HepG2 (cell line): ENCODE measurements at places on chromosomes 6 and 20.

GRCh38 chr6:126764104-126764503 lies 354.4 kb upstream of the RSPO3 start:
- DNase-seq = no peak

GRCh38 chr20:42595625-42596024 lies 594.1 kb downstream of the PTPRT start:
- no peak for DNase-seq

DNA sequence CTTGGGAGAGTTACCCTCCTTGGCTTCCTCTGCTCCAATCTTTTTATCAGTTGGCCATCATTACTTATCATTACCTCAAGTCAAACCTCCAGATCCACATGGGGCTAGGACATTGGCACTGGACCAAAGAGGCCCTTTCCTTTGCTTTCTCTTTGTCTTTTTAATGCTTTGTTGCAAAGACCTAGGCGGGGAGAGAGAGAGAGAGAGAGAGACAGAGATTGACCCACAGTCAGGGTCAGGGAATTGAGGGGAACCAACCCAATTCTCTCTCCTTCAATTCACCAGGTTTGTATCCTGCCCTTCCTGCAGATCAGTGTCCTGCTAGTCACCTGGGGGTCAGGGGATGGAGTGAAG lies 3.5 kb upstream of the VEGFA start:
- DNase-seq = no peak

DNA sequence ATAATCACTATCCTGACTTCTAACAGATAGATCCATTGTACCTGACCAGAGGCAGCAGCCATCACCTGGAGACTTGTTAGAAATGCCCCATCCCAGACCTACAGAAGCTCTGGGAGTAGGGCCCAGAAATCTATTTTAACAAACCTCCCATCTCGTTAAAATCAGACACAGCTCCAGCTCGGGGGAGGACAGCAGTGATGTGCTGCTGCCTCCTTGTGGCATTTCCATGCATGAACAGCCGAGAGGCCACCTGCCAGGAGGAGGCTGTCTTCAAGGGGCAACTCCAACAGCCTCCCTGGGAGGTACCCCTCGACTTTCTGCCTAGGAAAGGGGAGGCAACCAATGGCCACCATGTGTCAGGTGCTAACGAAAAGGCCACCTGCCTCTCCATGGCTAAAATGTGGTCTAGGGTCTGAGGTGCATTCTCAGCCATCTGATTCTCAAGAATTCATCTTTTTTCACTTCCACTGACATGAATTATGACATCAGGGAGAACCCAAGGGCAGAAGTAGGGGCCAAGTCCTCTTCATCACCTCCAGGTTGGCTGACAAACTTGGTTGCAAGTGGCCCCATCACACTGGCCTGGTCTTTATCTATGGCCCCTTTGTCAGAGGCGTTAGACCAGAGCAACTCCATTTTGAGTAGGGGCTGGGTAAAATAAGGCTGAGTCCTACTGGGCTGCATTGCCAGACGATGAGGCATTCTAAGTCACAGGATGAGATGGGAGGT lies 12.2 kb upstream of the KCNK15 start:
- DNase-seq = peak; percentile 67

- peak; percentile 55 for DNase-seq
Observed at GRCh38 chr6:33082702-33083101, 6.9 kb downstream of the HLA-DPB1 start.

- no peak for DNase-seq
Observed at GRCh38 chr6:16274483-16274882, 36.1 kb downstream of the GMPR start.

- DNase-seq = no peak
Observed at GRCh38 chr6:124142852-124143251, 339.2 kb downstream of the NKAIN2 start.

- no peak for DNase-seq
Observed at GRCh38 chr6:104431096-104431495, 428.6 kb downstream of the HACE1 start.

DNA sequence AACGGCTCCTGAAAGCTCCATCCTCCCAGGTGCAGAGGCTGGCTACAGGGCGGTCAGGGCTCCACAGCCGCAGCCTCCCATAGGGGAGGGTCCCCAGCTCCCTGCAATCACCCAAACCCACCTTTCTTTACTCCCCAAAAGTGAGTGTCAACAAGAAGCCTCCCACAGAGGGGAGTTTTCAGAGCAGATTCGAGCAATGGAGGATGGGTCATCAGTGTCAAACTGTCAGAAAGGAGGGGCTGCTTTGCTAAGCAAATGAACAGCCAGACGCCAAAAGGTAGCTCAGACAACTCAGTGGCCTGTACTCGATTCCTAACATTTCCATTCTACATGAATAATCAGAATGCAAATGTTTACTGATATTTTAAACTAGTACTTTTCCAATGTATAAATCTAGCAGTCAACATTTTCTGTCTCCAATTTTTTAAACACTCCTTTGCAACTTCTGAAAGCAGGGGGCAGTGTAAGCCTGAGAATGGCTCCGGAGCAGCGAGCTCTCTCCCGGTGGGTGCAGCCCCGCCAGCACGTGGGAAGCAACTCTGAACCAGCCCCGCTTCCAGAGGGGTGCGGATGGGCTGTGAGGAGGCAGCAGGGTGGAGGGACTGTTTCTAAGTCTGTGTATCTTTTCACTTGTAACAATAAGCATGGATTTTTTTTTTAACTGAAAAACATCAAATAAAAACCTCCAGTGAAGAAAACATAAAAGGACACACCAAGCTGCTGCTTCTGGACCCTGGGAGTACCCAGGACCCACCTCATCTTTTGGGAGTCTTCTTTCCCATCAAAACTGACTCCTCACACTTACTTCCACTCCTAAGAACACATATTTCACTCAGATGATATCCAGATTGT lies 54.9 kb downstream of the TAF4 start:
- DNase-seq = peak; percentile 64

- DNase-seq = no peak
Observed at GRCh38 chr6:138909511-138909910, 78.5 kb downstream of the REPS1 start.

- no peak for DNase-seq
Observed at GRCh38 chr6:21185861-21186478, 407.6 kb upstream of the SOX4 start.

- DNase-seq = no peak
Observed at GRCh38 chr20:49808753-49809152, 3.9 kb upstream of the SLC9A8 start.

- DNase-seq = no peak
Observed at GRCh38 chr6:105844275-105844883, 241.8 kb upstream of the PRDM1 start.

DNA sequence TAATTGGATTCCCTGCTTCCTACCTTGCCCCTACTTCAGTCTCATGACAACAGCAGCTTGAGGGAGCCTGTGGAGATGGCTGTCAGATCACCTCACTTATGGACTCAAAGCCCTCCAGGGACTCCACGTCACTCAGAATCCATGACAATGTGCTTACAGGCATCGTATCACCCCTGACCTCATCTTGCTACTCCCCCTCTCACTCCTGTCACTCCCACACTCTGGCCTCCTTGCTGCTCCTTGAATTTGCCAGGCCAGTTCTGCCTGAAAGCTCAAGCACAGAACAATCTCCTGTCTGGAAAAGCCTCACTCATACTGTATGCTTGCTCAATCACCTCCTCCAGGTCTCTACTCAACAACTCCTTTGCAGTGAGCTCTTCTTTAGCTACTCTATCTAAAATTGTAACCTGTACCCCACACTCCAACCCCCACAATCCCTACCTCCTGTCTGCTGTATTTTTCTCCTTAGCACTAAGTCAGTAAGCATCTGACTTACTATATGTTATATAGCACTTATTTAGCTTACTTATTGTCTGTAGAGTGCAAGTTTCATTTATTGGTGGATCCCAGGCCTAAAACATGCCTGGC lies 10.7 kb upstream of the GSTA4 start:
- DNase-seq = no peak

DNA sequence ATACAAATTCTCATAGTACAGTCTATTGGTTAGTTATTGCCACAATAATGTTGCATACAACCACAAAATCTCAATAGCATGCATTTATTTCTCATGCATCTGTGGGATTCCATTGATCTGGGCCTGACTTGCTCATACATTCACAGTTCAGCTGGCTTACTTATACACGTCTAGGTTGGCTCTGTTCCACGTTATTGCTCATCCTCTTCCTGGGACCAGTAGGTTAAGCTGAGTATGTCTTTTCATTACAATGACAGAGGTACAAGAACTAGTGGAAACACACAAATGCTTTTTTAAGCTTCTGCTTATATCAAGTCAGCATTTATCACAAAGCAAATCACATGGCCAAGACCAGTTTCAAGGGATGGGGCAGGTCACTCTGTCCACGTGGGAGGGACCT lies 485.3 kb upstream of the BTBD3 start:
- no peak for DNase-seq

DNA sequence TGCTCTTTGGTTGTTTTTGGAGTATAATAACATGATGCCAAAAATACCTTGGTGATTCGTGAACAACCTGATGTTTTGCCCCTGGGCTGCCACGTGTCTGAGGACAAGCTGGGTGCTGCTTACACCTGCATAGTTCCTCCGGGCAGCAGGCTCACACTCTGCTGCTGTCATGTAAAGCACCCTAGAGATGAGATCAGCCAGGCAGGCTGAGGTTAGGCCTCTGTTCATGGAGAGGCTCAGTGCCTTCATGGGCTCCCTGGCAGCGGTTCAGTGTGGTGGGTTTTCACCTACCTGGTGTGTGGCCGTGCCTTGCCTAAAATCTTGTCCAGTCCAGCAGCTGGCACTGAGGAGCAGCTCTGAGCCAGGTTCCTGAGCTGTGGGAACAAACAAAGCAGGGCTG lies 60.1 kb upstream of the TAGAP start:
- DNase-seq = no peak

DNA sequence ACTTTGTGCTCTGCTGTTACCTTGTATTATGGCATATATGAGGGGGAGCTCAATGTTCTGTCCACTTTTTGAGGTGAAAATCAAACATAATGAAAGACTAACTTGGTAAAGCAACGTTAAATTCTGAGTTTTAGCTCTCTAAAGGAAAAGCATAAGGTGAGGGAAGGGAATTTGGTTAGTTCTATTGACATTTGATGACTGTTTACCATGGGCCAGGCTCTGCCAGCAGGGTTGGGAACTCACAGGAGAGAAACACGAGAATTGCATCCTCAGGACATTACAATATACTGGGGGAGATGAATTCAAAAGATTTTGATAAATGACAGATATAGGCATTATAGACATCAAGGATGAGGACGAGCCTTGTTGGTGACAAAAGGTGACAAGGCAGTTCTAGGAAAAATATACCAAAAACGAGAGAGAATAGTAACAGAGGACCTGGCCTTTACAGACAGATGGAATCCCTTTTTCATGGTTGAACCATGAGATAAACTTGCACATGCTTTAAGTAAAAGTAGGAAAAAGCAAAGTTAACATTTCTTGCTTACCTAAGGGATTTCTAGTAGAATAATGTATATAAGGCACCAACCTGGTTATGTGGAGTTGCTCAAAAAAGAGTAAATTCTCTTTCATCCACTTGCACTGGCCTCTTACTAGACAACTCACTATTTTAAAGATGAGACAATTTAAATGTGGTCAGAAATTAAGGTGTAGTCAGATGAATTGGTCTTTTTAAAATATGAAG lies 191.4 kb downstream of the NKAIN2 start:
- no peak for DNase-seq

- no peak for DNase-seq
Observed at GRCh38 chr6:117448732-117449485, 23.2 kb upstream of the ROS1 start.

- no peak for DNase-seq
Observed at GRCh38 chr6:170156448-170157375, 134.2 kb downstream of the DLL1 start.

DNA sequence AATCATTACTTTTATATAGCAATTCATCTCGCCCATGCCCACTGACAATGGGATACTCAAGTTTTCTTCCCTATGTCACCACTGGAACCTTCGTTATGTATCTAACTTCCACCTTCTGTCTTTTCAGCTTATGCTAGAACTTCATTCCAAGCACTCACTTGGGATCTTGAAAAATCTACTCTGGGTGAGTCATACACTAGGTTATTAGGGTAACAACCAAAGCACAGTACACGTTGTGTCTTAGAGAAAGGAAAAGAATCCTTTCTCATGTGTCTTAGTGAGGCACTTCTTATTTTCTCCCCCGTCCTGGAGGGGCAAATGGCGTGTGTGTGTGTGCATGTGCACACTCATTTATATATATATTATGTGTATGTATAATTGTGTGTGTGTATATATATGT lies 18.3 kb upstream of the FAM162B start:
- no peak for DNase-seq

- DNase-seq = no peak
Observed at GRCh38 chr6:32615885-32616532, 21.2 kb upstream of the HLA-DQA1 start.

- DNase-seq = no peak
Observed at GRCh38 chr6:31711233-31711632, 3.9 kb upstream of the LY6G6D start.

DNA sequence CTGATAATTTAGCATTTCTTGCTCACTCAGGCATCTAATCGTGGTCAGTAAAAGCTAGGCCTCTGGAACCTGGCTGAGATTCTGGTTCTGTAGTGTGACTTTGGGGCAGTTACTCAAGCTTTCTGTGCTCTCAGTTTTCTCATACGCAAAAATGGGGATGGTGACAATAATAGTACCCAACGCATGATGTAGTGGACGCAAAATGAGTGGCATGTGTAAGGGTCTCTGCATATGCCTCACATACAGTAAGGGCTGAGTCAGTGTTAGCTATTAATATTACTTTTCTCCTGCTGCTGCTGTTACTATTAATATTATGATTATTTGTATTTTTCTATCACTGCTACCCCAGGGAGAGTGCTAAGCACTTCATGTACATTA lies 686 bp downstream of the GINS1 start:
- DNase-seq = no peak

DNA sequence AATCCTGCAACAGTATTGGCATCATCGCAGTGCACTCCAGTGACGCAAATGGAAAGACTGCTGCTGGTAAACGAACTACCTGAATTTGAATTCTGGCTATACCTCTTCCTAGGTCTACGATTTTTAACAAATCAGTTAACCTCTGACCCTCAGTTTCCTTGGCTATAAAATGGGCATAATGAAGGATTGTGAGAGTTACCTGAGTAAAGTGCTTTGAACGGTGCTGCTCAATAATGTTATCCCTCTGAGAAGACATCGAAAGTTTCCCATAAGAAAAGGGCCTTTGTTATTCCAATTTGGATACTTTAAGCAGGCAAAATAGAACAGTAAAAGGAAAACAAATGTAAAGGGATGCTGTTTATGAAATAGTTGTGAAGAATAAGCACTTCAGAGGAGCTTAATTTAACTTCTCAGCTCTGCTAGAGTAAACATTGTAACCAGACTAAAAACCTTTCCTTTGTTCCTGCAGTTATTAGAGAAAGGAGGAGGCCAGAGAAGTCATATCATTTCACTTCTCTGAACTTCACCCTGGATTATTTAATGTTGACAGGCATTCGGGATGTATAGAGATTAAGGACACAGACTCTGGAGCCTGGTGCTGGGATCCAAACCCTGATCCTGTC lies 5.8 kb downstream of the SGK1 start:
- DNase-seq = no peak
